ENCODE measurements at places on chromosomes 12 and 14. TPM values are rescaled to one million over a fixed set of nuclear protein-coding genes. Genes with fewer than 3 reads are reported as not detected.
A peak's percentile ranks its signal among the peaks of the same experiment; 100 is the strongest.

DNA sequence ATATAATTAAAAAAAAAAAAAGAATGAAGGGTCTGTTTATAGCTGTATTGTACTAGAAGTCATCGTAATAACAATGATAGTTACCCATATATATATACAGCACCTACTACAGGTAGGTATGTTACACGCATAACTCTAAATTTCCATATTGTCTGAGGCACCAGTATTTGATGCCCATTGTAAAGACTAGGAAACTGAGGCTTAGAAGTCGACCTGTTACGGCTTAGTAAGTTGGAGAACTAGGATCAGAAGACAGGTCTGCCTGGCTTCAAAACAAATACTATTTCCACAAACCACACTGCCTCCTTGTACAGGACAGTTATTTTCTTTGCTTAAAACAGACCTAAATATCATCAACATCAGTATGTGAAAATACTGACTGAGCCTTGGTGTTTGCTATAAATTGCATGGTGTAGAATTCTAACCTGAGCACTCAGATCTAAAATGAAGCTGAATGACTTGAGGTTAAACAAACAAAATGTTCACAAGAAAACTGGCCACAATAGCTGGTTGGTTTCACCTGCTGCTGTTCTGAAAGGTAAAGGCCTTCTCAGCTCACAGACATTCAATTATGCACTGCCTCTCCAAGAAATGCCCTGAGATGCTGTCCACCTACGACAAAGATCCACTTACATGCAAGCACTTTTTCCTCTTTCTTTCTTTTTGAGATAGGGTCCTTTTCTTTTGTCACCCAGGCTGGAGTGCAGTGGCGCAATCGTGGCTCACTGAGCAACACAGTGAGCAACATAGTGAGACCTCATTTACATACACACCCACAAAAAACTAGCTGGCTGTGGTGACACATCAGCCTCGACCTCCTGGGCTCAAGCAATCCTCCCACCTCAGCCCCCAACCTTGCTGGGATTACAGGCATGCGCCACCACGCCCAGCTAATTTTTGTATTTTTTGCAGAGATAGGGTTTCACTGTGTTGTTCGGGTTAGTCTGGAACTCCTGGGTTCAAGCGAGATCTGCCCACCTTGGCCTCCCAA is 35.7 kb downstream of the SSH1 start:
- no peak for DNase-seq

DNA sequence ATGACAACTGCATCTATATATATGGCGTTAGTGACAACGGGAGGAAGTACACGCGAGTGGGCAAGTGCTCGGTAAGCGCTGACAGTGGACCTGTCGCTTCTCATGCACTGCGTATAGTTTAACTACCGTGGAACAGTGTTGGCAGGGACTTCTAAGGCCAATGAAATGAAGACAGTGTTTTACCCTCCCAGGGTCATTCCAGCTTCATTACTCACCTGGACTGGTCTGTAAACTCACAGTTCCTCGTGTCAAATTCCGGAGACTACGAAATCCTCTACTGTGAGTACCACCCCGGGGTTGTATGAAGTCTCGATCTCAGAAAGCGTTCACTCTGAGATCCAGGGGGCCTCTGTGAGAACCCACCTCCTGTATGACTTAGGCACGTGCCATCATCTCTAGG is 129.2 kb upstream of the EVL start:
- DNase-seq = no peak

DNA sequence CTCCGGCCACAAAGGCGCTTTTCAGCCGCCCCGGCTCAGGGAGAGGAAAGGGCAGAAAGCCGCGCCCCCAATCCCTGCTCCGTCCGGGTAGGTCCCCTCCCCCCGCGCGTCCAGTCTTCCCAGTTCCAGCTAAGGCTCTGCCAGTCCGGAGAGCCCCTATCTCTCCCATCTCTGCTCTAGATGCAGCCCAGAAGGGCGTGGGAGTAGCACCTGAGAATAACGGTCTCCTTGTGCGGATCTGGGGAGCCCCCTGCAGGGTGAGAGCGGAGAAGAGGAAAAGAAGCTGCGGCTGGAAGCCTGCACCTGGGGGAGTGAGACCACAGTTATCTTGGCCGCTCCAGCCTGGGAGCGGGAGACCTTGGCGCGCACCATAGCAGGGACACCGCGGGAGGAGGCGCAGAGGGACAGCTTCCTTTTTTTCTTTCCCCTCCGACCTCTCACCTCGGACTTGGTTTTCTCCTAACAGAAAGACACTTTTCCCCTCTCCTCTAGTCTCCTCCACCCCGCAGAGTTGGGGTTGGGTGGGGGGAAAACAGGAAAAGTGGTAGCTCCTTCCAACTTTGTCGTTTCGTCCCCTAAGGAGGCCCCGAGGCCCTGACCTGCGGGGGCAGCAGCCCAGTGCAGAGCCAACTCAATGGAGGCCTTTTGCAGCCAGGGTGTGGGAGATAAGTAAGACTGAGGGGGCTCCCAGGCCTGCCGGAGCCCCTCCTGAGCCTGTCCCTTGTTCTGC is 2.4 kb downstream of the DHH start:
- DNase-seq = no peak

DNA sequence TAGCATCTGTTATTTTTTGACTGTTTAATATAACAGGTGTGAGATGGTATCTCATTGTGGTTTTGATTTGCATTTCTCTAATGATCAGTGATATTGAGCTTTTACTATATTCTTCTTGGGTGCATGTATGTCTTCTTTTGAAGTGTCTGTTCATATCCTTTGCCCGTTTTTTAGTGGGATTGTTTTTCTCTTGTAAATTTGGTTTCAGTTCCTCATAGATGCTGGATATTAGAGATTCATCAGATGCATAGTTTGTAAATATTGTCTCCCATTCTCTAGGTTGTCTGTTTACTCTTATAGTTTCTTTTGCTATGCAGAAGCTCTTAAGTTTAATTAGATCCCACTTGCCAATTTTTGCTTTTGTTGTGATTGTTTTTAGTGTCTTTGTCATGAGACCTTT is 48.9 kb upstream of the NEDD1 start:
- DNase-seq = no peak

DNA sequence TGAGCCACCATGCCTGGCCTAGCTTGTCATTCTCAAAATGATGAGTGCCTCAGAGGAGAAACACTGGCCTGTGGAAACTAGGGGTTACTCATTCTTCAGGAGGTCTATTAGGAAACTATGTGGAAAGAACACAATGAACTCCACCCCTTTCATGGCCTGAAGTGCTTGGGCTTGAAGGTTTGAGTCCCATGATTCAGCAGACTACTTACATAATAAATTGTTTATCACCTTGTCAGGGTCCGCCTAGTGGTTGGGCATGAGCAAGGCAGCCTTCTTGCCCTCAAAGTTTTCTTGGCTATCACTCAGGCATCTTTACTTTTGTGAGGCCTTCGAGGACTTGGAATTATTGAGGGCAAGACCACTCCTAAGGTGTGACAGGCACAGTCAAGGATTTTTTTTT is 251.2 kb downstream of the ACSS3 start:
- no peak for DNase-seq

- DNase-seq = no peak
Observed at GRCh38 chr12:92676710-92677109, 26.1 kb upstream of the PLEKHG7 start.

DNA sequence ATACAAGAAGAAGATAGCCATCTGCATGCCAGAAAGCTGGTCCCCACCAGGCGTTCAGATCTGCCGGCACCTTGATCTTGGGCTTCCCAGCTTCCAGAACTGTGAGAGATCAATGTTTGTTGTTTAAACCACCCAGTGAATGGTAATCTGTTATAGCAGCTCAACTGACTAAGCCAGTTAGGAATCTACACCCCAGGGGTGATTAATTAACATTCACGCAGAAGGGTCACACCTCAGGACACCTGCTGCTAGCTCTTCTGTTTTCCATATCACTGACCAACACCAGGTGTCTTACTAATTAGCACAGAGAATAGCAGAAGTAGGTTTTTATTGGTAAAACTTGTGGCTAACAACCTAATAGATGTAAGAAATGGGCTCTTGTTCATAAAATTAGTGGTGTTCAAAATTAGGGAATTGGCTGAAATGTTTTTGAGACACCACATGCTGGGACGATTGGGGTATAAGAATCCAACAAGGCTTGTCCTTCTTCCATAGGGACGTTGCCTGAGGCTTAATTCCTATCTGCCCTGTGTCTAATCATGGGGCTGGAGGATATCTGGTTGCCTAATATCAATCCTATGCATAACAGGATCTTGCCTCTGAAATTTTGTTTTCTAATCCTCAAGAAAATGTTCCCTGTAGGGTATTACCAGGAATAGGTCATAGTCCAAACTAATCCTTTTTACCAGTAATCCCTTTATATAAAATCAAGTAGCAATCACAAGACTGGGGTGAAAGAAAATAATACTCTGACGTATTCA is 42.0 kb upstream of the CHST11 start:
- no peak for DNase-seq

DNA sequence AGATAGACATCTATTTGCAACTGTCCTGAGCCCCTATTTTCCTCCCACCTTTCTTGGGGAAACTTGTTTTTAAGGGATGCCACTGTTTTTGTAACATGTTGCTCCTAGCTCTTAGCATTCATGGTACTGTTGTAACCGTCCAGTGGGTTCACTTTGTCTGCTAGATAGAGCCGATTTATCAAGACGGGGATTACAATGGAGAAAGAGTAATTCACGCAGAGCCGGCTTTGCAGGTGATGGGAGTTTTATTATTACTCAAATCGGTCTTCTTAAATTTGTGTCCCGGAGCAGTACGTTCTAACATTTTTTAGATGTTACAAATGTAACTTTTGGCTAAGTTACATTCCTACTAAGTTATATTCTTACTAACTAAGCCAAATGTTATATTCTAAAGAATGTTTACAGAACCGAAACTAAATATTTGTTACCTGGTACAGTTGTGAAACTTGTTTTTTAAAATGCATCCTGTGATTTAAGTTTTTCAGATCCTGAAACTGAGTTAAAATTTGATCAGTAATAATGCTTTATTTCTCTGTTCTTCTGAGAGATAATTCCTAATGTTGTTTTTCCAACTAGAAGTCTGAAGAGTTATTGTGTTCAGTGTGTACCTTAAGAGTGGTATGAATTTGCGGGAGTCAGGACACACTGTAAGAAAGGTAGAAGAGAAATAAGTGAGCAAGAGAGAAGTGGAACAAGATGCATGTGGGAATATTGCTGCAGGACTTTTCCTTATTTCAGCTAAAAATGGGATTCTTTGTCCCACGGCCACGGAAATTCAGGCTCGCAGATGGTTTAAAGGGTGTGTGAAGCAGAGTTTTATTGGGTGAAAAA is 20.6 kb upstream of the CLEC2D start:
- no peak for DNase-seq

DNA sequence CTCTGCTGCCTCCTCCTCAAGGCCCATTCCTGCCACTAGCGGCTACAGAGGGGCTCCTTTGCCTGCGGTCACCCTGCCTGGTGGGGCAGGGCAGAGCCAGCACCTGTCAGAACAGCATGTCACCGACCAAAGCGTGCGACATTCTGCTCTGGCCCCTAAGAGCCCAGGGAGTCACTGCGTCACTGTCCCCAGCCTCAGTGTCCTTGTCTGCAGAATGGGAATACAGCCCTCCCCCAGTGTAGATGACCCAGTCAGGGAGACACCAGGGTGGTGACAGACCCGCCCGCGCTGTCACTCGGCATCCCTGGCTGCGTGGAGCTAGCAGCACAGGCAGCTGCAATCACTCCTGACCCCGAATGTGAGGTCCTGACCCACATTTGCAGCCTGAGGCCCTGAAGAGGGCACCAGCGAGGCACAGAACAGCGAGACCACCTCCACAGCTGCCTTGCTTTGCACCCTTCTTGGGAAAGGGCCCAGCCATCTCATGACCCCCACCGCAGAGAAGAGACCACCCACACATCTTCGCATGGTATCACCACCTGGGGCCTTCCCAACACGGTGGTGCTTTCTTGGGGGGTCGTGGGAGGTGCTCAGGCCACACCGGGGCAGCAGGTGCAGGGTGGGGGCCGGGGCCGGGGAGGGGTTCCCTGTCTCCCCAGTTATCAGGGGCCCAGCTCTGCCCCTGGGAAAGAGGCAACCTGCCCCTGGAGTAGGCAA is 2.5 kb downstream of the AHNAK2 start:
- no peak for DNase-seq

- no peak for DNase-seq
Observed at GRCh38 chr12:105273601-105274000, 37.6 kb upstream of the APPL2 start.

GRCh38 chr14:101193106-101193844 is 289.8 kb upstream of the RTL1 start:
- DNase-seq = no peak

DNA sequence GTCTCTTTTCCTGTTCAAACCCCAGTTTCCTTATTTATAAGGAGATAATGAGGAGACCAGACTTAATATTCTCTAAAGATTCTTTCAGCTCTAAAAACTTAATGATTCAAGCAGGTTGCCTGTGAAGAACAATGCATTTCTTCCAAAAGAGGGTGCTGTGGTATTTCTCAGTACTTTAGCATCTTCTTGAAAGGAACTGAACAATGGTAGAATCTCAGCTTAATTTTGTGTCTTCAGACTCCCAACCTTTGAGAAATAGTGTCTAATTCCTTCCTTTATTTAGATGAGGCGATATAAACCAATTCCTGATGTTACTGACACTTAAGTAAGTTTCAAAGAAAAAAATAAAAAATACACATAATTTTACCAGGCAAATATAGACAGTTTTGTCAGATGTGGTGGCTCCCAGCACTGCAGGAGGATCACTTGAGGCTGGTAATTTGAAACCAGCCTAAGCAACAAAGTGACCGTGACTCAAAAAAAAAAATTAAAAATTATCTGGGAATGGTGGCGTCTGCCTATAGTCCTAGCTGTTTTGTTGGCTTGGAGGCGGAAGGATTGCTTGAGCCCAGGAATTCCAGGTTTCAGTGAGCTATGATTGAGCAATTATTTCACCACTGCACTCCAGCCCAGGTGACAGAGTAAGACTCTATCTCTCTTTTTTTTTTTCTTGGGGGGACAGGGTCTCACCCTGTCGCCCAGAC is 76.9 kb upstream of the PSMA6 start:
- peak; percentile 51 for DNase-seq

GRCh38 chr14:60025571-60025970 is 66.2 kb upstream of the PCNX4 start:
- DNase-seq = no peak

Gene PPM1H
- 26.2 TPM for polyA plus RNA-seq

Gene SOX5
- 7.9 TPM for polyA plus RNA-seq

Gene LRRC43
- polyA plus RNA-seq = 4.5 TPM

Gene SLC17A8
- polyA plus RNA-seq = 0.41 TPM

Gene SYCP3
- 0.07 TPM for polyA plus RNA-seq

Gene SERPINA3
- 0.48 TPM for polyA plus RNA-seq

Gene DNAJC22
- 26.8 TPM for polyA plus RNA-seq

Gene PRKD1
- polyA plus RNA-seq = 32.0 TPM

Gene C1S
- polyA plus RNA-seq = 71.0 TPM

Gene ST8SIA1
- polyA plus RNA-seq = 6.6 TPM

Gene CNPY2
- polyA plus RNA-seq = 174 TPM

Gene TMEM132D
- polyA plus RNA-seq = 2.3 TPM

All from left renal cortex interstitium (tissue), 4 donors.